Right renal pelvis (tissue), 4 donors: ENCODE measurements at places on chromosomes 6 and 20. TPM values are rescaled to one million over a fixed set of nuclear protein-coding genes. Genes with fewer than 3 reads are reported as not detected.

ERVFRD-1 gene
- 0.16 TPM for polyA plus RNA-seq

DNA sequence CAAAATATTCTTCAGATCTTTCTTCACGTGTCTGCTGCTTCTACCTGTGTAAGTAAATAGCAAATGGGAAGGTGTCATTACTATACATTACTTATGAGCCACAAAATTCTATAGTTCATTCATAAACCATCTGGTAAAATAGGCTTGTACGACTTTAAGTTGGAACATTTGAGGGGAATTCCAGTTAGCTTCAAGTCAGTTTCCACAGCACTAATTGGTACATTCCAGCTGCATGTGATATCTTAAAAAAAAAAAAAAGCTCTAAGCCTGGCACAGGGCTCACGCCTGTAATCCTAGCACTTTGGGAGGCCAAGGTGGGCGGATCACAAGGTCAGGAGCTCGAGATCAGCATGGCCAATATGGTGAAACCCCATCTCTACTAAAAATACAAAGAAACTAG is 23.1 kb upstream of the TFAP2B start:
- no peak for DNase-seq

PTP4A1 gene
- polyA plus RNA-seq, result 59.1 TPM

GRCh38 chr6:88248709-88249321 is 82.7 kb upstream of the CNR1 start:
- DNase-seq, result no peak

DNA sequence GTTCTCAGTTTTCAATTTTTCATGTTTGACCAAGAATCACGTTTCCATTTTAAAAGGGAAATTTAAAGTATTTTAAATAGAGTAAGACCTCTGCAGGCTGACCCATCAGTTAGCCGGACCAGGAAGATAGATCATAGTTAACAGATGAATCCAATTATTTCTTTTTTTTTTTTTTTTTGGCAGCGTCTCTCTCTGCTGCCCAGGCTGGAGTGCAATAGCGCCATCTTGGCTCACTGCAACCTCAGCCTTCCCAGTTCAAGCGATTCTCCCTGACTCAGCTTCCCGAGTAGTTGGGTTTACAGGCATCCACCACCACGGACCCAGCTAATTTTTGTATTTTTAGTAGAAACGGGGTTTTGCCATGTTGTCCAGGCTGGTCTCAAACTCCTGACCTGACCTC is 256.7 kb upstream of the CNR1 start:
- no peak for DNase-seq

DNA sequence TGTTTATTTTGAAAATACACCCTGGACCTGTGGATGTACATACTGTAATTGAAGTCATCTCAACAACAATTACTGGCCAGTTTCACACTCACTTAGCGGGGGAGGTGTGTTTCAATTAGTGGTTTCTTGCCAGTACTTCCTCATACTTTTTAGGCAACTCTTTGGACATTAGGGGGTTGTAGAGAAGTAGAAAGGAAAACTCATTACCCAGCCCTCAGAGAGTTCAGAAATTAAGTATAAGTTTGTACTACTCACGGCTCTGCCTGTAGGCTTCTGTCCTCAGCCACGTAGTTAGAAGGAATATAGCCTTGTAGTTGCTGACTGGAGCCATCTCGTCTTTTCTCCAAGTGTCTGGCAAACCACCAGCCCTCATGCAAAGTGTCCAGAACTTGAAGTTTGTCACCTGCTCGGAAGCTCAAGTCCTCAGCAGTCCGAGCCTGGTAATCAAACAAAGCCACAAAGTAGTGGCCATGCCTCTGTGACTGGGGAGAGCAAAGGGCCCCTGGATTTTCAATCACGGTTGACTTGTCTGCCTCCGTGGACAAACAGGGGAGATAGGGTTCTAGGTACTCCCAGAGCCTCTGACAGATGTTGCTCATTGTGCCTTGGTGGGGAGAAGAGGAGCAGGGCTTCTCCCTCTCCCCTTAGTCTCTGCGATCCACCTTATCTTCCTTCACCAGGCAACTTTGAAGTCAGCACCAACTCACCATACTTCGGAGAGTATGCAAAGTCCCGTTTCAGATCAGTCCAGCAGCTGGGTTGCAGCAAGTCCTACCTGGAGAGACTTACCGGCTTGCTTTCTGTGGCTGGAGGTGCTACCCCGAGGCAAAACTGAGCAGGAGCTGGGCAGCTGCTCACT is 749 bp downstream of the FRK start:
- no peak for DNase-seq

LHFPL5 gene
- not detected for polyA plus RNA-seq

DNA sequence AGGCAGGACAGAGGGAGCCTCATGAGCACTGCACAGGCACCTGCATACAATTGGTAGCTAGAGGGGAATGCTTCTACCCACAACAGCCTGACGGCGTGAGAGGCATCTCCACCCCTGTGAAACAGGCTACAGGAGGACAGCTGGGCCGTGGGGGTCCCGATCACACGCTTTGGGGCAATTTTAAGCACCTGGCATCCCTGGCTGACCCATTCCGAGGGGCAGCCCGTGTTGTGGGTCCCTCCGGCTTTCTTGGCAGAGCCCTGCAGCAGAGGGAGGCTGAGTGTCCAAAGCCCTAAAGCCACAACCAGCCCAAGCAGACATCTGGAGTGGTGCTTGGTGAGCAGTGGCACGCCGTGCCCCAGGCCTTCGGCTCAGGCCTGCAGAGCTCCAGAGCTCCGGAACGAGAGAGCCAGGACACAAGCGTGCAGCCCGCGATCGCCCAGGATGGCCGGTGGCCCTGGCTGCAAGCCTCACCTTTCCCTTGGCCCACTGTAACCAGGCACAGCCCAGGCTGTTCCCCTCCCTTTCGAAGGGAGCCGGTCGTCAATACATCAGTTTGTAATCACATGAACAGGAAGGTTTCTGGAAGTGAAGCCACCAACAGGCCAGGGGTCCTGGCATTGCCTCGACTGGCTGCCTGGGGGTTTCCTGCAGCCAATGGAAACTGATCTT is 81.4 kb downstream of the DLL1 start:
- DNase-seq, result no peak

- DNase-seq, result peak; percentile 68
Observed at GRCh38 chr6:161482517-161482858, 208.6 kb upstream of the AGPAT4 start.

GRCh38 chr6:15284743-15285142 is 38.9 kb downstream of the JARID2 start:
- no peak for DNase-seq

DNA sequence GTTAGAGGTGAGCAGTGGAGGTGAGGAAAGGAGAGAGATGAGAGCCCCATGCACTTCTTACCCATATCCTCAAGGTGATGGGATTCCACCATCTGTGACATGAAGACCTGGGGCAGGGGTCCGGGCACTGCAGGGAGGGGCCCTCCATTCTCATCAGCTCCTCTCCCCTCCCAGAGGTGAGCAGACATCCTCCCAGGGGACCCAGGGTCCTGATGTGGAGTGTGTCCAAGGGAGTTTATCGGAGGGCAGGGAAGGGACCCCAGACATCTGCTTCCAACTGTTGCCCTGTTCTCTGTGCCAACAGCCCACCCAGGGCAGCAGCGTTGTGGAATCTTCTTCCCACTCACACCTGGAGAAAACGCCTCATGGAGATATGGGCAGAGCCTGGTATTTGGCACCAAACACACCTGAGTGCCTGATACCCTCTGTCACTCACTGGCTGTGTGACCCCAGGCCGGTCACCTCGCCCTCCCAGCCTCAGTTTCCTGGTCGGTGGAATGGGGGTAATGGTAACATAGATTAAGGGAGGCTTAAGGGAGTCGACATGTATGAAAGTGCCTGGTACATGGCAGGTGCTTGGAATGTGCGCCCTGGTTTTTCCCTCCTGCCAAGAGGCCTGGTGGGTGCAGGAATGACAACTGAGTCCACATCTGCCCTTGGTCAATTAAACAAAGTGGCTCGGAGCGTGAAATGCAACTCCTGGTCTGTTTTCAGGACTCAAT is 227.9 kb downstream of the PREX1 start:
- DNase-seq, result no peak

GRCh38 chr6:162922563-162923166 is 194.9 kb downstream of the PACRG start:
- no peak for DNase-seq

GRCh38 chr6:146620655-146621054 is 21.9 kb downstream of the ADGB start:
- DNase-seq, result no peak

KCNS1 gene
- 0.37 TPM for polyA plus RNA-seq

DNA sequence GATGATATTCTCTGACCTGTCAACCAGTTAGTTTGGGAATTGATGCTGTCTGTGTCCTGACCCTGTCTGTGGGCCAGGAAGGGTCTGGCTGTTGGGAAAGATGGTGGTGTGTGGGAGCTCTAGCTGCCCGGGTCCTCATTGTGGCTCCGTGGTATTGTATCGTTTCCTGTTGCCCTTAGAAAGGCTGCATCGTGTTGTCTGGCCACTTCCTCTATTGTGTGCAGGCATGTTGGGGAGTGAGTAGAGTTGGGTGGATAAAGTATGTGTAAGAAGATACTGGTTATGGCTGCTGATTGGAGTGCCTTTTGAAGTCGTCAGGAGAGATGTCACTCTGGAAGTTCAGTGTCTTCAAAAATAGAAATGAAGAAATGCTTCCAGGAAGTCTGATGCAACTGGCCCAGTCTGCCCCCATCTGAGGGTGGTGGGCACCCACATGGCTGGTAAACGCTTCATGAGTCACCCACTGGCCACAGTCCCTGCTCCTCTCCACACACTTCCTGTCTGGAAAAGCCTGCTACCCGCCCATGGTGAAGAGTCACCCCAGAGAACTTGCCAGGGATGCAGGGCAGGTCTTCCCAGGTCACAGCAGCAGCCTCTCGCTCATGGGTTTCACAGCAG is 27.9 kb downstream of the PPARD start:
- no peak for DNase-seq

DNA sequence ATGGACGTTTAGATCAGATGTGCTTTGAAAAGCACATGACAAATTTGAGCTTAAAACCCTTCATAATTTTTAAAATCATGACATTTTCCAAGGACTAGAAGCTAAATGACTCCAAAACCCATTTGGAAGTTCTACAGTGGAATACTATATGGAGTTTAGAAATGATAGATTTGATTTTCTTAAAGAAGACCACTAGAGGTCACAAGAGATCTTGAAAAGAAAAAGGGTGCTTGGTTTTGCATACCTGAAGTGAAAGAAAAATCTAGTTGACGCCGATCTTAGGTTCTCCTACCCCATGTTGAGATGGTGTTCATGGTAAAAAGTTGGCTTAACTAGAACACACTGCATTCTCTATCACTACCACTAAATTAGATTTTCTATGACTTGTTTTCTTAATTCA is 31.5 kb downstream of the CFAP61 start:
- DNase-seq, result no peak

CUL9 gene
- 31.3 TPM for polyA plus RNA-seq

ABT1 gene
- 17.5 TPM for polyA plus RNA-seq

DNA sequence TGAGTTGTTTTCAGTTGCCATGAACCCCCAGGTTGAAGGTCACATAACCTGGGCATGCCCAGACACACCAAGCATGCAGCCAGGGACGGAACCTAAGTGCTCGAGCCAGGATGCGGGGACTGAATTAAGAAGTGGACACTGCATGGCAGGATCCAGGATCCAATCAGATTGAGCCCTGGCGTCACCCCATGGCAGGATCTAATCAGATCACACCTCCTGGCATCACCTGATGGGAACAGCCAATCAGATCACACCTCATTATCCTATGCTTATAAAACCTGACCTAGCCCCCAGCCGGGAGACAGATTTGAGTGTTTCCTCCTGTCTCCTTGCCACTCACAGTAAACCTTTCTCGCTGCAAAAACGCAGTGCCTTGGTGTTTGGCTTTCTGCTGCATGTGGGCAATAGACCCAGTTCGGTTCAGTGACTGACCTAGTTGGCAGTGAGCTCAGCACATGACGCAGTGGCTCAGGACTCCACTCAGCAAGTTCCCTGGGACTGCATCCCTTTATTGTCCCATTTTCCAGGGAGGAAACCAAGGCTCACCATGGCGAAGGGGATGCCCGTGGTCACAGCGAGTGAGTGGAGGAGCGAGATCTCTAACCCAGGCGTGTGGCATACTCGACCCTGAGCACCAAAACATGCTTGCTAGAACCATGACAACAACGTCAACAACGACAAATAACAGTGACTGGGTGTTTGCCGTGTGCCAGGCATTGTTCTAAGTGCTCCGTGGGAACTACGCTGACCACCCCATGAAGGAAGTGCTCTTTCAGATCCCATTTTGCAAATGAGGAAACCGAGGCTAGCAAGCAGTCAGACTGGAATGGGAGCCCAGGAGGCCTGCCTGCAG is 66.3 kb downstream of the RBM38 start:
- no peak for DNase-seq

DNA sequence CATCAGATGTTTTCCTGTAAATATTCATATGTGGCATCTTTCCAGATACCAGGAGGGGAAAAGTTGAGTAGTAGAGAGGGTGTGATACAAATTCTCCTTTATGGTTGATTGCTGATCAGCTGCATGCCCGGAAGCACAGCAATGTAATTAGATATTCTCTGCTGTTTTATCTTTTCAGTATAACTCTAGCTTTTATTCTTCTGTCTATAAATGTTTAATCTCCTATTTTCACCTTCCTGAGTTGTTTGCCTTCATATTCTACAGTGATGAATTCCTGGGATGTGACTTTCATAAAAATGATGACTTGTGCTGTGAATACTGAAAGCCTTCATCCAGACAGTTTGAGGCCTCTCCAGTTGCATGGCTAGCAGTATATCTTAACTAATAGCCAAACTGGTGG is 53.7 kb downstream of the SH3BGRL2 start:
- no peak for DNase-seq

RBPJL gene
- polyA plus RNA-seq, result 0.06 TPM

DNA sequence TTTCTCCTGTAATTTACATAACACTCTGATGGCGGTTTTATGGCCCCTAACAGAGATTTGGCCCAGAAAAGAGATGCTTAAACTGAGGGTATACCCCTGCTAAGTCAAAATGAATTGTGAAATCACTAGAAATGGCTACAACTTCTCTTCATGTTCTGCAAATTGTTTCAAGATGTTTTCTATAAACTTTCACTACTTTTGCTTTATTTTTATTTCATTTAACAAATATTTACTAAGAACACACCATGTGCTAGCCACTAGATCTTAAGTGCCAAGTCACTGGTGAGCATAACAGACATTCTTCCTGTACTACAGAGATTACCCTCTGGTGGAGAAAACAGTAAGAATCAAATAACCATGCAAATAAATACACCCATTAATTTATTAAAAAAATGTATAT is 87.6 kb downstream of the KCNQ5 start:
- no peak for DNase-seq

RBM24 gene
- polyA plus RNA-seq, result 0.60 TPM

- no peak for DNase-seq
Observed at GRCh38 chr20:8427419-8428040, 295.5 kb downstream of the PLCB1 start.

DNA sequence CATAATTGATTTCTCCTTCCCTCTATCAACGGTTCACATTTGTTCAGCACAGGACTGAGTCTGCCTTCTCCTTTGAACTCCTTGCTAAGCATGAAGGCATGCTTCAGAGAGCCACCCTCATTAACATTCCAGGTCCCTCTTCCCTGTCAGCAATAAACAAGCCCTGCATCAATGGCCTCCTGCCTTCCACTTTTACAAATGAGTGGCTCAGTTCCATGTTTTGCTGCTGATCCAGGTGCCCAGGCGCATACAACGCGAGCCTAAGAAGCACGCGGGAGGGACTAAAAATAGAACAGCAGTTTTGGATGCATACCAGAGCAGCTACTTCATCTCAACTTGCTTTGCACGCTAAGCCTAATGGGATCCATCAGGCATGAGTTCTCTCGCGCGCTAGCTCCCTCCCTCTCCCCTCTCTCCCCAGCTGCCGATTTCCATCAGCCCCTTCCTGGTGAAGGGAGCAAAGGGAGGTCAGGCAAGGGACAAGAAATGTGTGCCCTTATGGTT is 53.4 kb downstream of the TRAF3IP2 start:
- peak; percentile 92 for DNase-seq

GRCh38 chr20:25259358-25259757 is 11.5 kb downstream of the PYGB start:
- no peak for DNase-seq
